ENCODE measurements at places on chromosomes 5 and 9.

- DNase-seq = no peak
Measured at GRCh38 chr5:180935203-180935602, 36.2 kb downstream of the BTNL8 start.

- no peak for DNase-seq
Measured at GRCh38 chr5:472076-472655, 29.2 kb downstream of the EXOC3 start.

- DNase-seq = no peak
Measured at GRCh38 chr9:71796100-71796767, 27.9 kb upstream of the CEMIP2 start.

GRCh38 chr9:135611142-135611874 lies 28.0 kb downstream of the GLT6D1 start:
- no peak for DNase-seq

GRCh38 chr9:114837923-114838322 lies 32.1 kb upstream of the TNFSF15 start:
- no peak for DNase-seq

DNA sequence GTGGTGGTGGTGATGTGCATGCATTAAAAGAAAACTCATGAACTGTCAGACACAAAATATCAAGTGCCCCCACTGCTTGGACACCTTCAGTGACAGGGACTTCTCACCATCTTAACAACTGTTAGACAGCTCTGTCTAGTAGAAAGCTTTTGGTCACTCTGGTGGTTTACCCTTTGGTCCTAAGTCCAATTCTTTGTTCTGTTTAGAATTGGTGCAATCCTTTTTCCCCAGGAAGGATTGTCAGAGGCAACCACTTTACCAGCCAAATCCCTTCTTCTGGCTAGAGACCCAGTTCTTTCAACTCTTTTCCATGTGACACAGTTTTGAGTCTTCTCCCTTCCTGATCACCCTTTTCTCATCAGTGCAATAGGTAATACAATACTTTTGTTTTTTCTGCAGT lies 140.2 kb downstream of the SEC61B start:
- no peak for DNase-seq

GRCh38 chr5:80959768-80960442 lies at the start of gene RASGRF2:
Gene RASGRF2 (plus strand): TSS chr5:80960363. CDS start chr5:80960739, 376 bp downstream.
- peak; percentile 55 for DNase-seq

DNA sequence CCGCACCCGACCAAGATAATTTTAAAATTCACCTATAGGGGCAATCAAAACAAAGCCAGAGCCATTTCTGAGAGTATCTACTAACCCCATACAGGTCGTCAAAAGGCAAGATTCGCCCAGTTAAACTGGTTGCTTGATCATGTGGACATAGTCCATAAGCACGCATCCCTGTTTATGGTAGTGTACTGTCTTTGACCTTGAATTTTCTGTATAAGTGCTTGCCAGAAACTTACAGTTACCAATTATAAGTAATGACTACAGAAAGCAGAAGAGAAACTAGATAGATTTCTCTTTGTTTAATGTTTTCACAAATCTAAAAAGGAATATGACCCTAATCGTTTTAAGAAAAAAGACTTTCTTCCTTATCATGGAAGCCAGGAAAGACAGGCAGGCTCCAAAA lies 25.6 kb downstream of the SLC31A1 start:
- no peak for DNase-seq

DNA sequence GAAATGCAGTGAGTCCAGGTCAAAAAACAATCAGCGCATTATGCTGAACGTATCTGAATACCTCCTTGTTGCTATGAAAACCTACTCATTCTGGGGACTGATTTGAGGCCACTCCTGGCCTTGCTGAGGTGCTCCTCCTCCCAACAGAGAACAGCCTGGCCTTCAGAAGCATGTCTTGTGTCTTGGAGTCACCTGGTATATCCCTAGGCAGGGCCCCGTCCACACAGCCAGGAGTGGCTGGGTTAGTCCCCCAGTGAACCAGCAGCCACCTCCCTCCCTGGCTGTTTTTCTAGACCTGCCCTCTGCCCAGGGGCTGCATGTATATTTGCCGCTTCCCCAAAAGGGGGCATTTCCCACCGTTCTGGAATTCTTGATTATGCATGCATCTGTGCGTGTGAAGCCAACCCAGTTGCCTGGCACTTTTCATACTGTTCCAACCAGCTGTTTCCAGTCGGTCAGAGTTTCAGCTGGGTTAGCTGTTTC lies 99.2 kb upstream of the SPATA31C2 start:
- no peak for DNase-seq

DNA sequence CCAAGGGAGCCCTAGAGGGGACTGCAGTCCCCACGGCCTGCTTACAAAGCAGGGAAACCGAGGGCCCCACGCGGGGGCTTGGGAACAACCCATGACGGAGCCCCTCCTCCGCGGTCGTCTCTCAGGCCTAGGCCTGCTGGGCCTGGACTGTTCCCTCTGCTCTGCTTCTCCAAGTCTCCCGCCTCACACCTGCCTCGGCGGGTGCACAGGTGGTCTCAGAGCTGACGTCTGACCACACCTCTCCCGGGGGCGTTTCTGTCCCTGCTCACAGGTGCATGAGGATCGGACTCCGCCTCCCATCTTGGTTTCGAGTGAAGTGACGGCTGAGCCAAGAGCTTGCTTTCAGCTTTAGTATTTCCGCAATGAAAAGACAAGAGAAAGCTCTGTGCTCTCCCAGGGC lies 72.1 kb downstream of the MRPL36 start:
- peak; percentile 3 for DNase-seq

DNA sequence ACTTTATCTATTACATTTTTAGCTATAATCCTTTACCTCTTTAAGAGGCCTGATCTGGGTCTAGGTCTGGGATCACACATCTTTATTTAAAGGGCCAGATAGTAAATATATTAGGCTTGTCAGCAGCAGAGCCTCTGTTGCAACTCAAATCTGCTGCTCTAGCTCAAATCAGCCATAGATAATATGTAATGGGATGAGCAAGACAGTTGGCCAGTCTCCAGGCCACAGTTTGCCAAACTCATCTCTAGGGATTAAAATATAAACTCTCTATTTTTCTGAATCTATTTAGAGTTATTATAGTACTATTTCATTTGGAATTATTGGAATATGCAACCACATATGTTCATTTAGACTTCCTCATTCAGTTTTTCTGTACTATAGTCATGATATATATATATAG lies 115.9 kb upstream of the MINAR2 start:
- no peak for DNase-seq

DNA sequence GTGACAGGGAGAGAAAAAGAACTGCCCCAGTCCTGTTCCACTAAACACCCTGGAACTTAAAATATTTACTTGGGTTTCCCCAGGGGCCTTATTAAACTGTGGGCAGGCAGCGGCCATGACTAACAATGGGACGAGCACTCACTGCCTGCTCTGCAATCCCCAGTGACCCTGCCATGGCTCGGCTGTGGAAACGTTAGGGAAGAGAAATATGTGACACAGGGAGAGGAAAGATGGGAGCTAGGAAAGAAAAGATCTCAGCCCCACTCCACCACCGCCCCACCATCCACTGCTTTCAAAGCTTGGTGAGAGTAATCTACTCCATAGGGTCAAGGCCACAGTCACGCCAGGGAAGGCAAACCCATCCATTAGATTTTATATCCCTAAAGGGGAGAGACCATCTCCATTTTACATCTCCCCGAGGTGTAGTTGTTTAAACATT lies 117.6 kb downstream of the EFNA5 start:
- DNase-seq = no peak

GRCh38 chr9:113954591-113954990 lies 78.5 kb downstream of the ZNF618 start:
- DNase-seq = no peak

DNA sequence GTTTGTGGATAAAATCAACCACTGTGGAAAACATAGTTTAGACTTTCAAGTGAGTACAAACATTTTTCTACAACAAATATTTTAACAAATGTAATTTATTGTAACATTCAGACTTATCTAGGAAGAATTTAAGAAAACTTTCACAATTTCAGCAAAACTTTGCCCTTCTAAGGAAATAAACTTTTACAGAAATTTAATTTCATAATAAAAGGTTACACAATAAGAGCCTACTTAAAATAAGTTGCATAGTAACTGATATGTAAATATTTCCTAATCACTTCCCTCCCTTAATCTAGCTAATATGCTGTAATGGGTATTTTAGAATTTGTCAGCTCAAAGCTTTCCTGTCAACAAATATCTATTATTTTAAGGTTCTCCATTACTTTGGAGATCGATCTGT lies 1899.9 kb downstream of the MAT2B start:
- DNase-seq = no peak

DNA sequence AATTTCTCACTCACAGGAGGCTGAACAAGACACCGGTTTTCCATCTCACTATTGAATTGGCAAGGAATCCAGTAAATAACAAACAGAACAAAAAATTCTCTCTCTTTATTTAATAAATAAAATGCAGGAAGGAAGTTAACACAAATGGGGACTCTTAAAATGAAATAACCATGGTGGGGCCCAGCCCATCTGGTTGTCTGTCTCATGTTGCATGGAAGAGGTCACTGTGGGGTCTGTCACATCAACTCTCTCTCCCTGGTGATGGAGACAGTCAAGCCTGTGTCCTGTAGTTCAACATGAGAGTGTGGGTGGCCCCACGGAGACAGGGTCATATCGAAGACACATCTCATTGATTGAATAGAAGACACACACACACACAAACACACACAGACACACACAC lies 297.7 kb downstream of the IRX2 start:
- no peak for DNase-seq

DNA sequence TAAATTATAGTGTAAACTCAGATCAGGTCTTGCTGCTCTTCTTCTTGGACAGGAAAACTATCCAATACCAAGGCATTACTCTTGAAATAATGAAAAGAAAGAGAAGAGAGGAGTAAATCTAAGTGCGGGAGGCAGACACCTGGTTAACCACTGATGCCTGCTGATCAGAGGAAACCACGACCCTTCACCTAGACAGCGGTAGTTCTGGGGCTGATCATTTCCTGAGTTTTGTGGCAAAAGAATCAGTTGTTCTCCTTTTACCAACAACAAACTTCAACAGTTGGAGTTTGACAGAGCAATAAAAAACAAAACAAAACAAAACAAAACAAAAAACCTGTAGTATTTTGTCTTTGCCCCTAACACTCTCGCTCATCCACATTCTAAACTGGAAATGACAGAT lies 3.0 kb downstream of the RLN1 start:
- peak; percentile 54 for DNase-seq

GRCh38 chr5:150132740-150133139 lies 22.9 kb downstream of the PDGFRB start:
- DNase-seq = no peak

- no peak for DNase-seq
Measured at GRCh38 chr5:110012145-110012544, 322.4 kb downstream of the MAN2A1 start.

DNA sequence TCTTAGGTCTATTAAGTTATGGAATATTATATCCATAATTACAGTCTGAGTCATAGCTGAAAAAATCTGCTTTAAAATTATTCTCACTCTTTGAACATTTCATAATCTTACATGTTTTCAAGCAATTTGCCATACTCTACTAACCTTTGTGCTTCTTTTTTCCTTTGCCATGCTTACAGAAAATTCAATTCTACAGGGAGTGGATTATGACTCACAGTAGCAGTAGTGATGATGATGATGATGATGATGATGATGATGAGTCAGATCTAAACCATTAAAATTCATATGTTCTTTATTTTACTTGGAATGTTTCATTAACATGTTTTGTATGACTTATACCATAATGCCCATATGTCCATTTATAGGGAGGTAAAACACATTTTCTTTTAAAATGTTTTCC lies 207.1 kb downstream of the VPS13A start:
- no peak for DNase-seq
